ENCODE measurements at places on chromosomes 6 and 20.

DNA sequence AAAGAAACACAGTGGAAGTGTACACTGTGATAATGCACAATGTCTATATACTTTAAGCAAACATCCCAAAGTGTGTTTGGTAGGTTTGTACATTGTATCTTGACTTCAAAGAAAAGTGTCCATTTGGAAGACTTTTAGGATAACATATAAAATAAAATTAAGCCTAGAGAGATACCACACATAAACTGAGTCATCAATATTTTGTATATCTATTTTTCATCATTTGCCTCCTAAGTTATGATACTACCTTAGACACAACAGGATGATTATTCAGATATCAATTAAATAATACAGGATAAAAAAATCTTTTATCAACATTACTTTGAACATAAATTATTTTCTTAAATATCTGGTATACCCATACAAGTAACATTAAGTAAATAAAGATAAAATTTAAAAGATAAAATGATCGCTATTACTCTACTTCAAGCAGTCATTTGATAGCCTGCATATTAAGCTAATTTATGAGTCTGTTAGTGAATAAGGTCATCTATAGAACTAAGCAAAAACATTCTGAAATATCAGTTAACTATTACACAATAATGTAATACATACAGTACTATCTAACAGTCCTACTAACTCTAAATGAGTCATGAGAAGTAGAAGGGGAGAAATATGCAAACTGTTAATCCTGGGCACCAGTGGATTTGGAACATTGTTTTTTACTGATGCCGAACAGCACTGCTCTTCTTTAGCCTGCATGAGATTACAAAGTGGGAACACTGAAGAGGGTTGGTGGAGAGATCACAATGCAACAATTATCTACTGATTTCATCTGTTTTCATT is 158.4 kb upstream of the SIM1 start:
- no peak for DNase-seq

GRCh38 chr6:80594461-80594860 is 488.0 kb downstream of the BCKDHB start:
- no peak for DNase-seq

DNA sequence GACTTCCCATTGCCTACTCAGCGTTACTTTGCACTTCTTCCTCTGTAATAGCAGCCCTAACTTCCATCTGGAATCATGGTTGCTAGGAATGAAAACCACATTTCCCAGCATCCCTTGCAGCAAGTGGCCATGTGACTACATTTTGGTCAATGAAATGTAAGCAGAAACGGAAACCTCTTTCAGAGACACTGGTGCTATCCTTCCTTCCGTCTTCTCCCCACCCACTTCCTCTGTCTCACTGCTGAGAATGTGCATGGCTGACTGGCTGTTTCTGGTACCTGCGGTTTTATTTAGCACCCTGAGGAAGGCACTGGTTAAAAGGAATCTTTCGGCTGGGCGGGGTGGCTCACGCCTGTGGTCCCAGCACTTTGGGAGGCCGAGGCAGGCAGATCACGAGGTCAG is 107.4 kb downstream of the SCML4 start:
- DNase-seq: no peak

- DNase-seq: no peak
Observed at GRCh38 chr6:2733324-2733723, 17.4 kb downstream of the MYLK4 start.

GRCh38 chr6:44062771-44063560 is 64.3 kb downstream of the MRPL14 start:
- DNase-seq: no peak

Measured in GOT3 (cell line).